ENCODE measurements at places on chromosomes 7 and 10.

- no peak for DNase-seq
Observed at GRCh38 chr10:117464176-117464575, 78.4 kb upstream of the EMX2 start.

DNA sequence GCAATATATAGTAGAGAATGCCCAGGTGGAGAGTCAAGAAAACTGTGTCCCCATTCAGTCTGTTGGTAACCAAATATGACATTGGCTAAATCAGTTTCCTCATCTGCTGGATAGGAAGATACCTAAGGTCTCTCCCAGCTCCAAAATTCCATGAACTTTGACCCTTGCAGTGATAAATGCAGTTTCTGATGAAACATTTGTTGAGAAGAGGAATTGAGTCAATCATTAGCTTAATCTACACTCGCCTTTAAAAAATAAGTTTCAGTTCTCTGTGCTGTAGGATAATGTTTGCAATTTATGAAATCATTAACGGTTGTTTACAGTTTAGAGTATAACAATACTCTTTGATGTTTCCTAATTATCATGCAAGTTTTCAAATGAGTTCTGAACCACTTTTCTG lies 38.0 kb upstream of the SLC25A13 start:
- no peak for DNase-seq

GRCh38 chr10:90787393-90788198 lies 70.2 kb downstream of the HTR7 start:
- no peak for DNase-seq

- no peak for DNase-seq
Observed at GRCh38 chr10:1198453-1199344, 142.5 kb downstream of the WDR37 start.

- DNase-seq: no peak
Observed at GRCh38 chr7:126727930-126728391, 524.8 kb downstream of the GRM8 start.

GRCh38 chr10:80356563-80356988 lies at the start of the genes DYDC1 and DYDC2:
DYDC1 (minus strand) TSS chr10:80356755; CDS start chr10:80352601, 4,154 bp downstream.
DYDC2 (plus strand) TSS chr10:80356781; CDS start chr10:80362444, 5,663 bp downstream.
- peak; percentile 48 for DNase-seq

- DNase-seq: no peak
Observed at GRCh38 chr10:67912331-67912946, 28.0 kb downstream of the SIRT1 start.

DNA sequence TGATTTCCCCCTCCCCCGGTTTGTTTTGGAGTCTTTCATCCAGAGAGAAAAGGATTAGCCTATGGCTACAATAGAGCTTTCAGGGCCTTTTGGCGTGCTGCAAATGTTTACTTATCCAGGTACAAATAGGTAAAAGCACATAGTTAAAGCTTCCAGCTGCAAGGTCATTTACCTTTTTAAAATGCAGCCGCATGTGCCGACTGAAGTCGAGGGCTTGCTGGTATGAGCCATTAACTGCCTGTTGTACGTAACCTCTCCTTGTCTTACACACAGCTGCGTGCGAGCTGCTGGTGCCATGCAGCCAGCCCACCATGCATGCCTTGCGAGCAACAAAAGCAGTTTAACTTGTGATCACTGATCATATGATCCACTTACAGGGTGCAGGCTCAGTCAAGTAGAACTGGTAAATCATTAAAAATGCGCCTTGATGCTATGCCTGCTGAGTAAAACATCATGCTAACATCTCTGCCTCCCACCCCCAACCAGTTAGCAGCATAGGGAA lies 866.4 kb downstream of the LRMDA start:
- no peak for DNase-seq

DNA sequence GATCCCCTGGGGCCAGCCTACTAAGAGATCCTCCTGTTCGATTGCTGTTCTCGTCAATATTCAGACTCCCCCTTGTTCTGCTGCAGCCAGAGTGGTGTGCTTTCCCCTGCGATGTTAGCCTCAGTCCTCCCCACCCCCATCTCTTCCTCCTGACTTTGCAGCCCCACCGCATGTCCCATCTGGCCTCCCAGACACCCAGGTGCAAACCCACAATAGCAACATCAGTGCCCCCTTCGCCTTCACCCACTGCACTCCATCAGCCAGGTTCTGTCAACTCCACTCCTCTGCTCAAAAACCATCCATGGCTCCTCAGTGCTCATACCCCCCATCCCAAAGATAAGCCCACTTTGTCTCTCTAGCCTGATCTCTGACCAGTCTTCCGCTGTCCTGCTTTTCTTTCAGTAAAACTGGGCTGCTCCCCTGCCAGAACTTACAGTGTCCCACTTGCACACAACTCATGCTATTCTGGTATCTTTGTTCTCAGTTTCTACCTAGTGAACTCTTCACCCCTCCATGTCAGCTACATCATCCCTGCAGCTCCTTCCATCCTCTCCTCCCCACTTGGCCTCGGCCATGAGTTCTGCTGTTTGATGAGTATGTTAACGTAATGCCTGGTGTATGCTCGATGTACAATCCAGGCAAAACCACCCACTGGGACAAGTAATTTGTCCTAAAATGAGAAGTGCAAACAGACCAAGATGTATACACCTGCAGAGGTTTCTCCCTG lies 26.6 kb downstream of the COL13A1 start:
- DNase-seq: no peak

DNA sequence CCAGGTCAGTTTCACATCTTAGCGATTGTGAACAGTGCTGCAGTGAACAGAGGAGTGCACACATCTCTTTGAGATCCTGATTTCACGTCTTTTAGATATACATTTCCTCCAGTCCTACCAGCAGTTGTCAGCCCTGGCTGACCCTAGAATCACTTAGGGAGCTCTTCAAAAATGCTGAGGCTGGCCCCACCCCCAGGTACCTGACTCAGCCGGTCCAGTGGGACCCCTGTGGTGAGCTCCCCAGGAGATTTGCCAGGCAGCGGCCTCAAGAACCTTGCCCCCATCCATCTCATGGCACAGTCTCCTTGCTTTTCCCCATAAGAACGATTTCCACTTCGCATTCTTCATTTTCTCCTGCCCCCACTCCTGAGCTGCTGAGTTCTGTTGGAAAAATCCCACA lies 45.5 kb downstream of the TEX36 start:
- no peak for DNase-seq

- peak; percentile 51 for DNase-seq
Observed at GRCh38 chr7:140304191-140304799, 94.0 kb downstream of the SLC37A3 start.

- no peak for DNase-seq
Observed at GRCh38 chr7:131503639-131504038, 52.8 kb downstream of the PODXL start.

- no peak for DNase-seq
Observed at GRCh38 chr7:155527664-155528063, 18.7 kb downstream of the CNPY1 start.

DNA sequence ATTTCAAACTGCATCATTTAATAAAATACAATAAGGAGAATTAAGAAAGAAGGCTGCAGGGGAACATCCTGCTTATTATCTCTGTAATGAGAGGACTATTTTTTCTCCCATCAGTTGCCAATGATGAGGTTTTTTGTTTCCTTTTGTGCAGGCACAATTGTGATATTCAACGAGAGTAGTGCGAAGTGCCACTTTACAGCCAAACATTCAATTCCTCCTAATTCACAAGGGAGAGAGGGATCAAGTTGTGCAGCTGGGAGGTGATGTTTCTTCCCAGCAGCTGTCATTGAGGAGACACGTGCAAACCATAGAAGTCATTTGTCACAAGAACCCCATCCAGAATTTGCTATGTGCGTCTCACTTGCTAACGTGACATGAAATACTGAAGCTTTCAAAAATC lies 81.6 kb upstream of the ICA1 start:
- DNase-seq: no peak

GRCh38 chr10:16348891-16349290 lies 87.9 kb upstream of the PTER start:
- no peak for DNase-seq

GRCh38 chr10:132248455-132249225 lies 59.1 kb downstream of the STK32C start:
- DNase-seq: no peak

DNA sequence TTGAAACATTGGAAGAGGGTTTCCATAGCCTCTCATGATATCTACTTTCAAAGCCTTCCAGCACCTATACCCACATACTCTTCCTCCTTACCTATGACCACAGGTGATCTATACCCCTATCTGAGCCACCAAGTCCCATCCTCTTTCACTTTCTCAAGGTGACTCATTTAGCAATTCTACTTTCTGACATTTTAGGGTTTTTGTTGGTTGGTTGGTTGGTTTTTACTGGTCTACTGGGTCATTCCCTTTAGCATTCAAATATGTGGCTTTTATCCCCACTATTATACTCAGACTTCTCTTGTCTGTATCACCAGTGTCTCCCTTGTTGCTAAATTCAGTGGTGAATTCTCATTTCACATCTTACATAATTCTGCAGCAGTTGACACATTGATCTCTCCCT lies 130.4 kb upstream of the STEAP4 start:
- DNase-seq: no peak

- DNase-seq: no peak
Observed at GRCh38 chr7:101589052-101589451, 40.0 kb downstream of the MYL10 start.

DNA sequence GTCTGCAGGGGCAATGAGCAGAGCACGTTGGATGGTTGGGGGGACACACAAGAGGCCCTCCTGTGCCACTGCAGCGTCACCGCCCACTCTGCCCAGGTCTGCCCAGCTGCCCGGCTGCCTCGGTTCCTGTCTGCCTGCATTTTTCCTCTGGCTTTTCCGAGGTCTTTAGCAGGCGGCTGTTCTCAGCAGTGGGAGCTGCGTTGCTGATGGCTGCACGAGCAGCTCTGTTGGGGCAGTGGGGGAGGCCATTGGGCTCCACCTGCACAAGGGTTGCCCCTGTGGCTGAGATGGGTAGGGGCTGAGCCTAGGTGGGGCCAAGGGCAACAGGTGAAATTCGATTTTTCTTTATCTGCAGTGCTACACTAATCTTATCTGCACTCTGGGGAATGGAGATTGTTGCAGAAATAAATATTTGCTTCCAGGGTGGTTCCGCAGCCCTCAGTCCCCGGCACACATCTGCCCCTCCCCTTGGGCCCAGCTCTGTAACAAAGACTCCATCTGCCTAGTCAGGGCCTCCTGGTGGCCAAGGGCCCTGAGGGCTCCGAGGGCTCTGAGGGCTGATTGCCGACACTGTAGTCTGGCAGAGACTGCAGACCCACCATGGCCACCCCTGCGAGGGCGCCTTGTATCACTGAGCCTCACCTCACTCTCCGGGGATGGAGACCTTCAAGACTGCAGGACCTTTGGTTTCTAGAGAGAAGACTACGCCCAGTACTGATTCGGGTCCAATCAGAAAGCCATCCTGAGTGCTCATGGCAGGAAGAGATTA lies 141.7 kb upstream of the SHH start:
- DNase-seq: no peak

- DNase-seq: no peak
Observed at GRCh38 chr10:88851706-88852105, at the start of gene ANKRD22. ANKRD22 (minus strand) TSS chr10:88851844; CDS start chr10:88851607, 237 bp downstream.

- no peak for DNase-seq
Observed at GRCh38 chr7:126959649-126960048, 293.1 kb downstream of the GRM8 start.

DNA sequence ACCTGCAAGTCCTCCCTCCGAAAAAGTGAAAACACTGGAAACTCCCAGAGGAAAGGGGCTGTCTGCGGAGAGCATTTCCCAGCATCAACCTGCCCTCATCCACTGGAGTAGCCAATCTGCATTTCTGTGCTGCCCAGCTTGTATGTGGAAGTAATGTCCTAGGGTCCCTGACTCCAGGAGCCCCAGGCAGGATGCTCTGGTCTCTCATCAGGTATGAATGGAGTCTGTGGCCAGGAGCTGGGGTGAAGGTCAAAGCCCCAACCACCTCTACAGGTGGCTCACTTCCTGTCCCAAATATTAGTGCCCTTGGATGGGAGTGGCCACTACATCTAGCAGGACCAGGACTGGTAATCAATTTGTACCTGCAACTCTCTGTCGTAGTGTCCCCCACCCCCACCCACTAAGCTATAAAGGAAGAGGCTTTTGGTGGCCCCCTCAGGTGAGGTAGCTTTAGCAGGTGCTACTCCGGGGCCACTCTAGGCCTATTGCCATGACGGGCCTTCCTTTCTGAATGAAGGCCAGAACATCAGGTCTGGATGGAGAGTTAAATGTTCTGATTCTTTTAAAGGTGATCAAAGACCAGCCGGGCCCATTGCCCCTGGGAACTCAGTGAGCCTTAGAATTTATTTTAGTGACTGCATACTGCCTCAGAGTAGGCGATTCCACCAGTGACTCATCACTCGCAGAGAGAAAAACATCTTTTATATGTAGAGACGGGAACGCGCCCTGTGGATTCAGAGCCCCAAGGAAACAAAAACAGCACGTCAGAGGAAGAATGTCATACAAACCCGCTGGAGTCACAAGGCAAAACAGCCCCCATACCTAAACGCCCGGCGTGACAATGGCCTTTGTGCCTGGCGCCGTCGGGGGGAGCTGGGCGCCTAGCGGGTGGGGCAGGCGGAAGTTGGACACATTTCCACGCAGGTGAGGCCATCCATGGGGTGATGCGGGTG lies 13.0 kb downstream of the EN2 start:
- DNase-seq: no peak

DNA sequence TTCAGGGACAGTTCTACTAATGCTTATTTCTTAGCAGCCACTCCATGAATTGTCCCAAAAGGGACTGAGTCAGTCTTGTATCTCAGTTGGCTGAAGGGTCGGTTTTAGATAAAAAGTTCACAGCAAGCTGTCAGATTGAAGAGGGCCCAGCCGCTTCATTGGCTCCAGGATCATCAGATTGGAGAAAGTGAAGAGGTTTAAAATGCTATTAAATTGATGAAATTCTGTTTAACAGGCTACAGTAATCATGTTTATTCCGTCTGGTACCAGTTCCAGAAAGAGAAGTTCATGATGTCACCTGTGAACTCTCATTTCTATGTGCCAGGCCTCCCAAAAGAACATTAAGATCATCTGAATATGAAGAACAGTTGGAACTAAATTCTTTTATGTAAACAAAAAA lies 294.4 kb upstream of the BMPER start:
- DNase-seq: no peak

GRCh38 chr7:101690061-101690460 lies 61.0 kb upstream of the MYL10 start:
- no peak for DNase-seq

GRCh38 chr7:133052826-133053225 lies 29.1 kb downstream of the CHCHD3 start:
- no peak for DNase-seq

GRCh38 chr10:124495162-124495561 lies 33.5 kb downstream of the LHPP start:
- DNase-seq: no peak

- DNase-seq: no peak
Observed at GRCh38 chr7:92563345-92563744, 26.8 kb downstream of the FAM133B start.

- DNase-seq: peak; percentile 92
Observed at GRCh38 chr7:70237831-70238575, 639.7 kb downstream of the AUTS2 start.

- DNase-seq: no peak
Observed at GRCh38 chr10:85601526-85601925, 765.1 kb downstream of the GRID1 start.

Measured in DMS 273 treated with DMSO at 0.1 percent for 48 hours (cell line).